ENCODE measurements at places on chromosomes 7 and 10. TPM values are rescaled to one million over a fixed set of nuclear protein-coding genes. Genes with fewer than 3 reads are reported as not detected.
A peak's percentile ranks its signal among the peaks of the same experiment; 100 is the strongest.

Gene ASZ1
- not detected for total RNA-seq

Gene HOXA4
- total RNA-seq: 0.97 TPM

Gene NDUFB8
- 356 TPM for total RNA-seq

Gene ASB15
- total RNA-seq: 34.3 TPM

Gene LRRC17
- total RNA-seq: 5.9 TPM

GRCh38 chr10:82680608-82681007 is 805.6 kb downstream of the NRG3 start:
- DNase-seq: no peak

DNA sequence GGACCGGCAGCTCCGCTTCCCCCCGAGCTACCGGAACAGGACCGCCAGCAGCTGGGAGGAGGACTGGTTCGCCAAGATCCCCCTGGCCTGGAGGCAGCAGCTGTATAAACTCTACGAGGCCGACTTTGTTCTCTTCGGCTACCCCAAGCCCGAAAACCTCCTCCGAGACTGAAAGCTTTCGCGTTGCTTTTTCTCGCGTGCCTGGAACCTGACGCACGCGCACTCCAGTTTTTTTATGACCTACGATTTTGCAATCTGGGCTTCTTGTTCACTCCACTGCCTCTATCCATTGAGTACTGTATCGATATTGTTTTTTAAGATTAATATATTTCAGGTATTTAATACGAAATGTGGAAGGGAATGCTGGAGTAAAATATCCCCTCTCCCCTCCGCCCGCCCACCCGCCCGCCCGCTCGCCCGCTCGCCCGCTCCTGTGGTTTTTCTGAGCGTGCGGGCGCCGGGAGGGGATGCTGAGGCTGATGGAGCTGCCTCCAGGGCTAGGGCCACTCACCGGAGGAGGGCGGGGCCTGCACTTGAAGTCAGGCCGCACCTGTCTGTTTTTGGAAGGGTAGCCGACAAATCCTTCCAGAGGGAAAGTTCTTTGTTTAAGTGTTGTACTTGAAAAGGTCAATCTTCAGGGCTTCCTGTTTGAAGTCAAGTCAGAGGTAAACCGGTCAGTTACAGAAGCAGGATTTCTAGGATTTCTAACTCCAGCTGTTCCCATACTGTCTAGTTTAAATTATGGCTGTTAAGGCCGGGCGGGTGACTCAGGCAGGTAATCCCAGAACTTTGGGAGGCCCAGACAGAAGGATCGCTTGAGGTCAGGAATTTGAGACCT is 30.5 kb downstream of the CHST12 start:
- DNase-seq: no peak

GRCh38 chr10:43353495-43354329 is 17.7 kb upstream of the FXYD4 start:
- no peak for DNase-seq

- DNase-seq: no peak
Measured at GRCh38 chr10:111511751-111512150, 434.9 kb downstream of the ADRA2A start.

- no peak for DNase-seq
Measured at GRCh38 chr10:37146443-37146842, 21.0 kb downstream of the ANKRD30A start.

GRCh38 chr10:119700321-119700954 is 25.4 kb upstream of the INPP5F start:
- DNase-seq: no peak

DNA sequence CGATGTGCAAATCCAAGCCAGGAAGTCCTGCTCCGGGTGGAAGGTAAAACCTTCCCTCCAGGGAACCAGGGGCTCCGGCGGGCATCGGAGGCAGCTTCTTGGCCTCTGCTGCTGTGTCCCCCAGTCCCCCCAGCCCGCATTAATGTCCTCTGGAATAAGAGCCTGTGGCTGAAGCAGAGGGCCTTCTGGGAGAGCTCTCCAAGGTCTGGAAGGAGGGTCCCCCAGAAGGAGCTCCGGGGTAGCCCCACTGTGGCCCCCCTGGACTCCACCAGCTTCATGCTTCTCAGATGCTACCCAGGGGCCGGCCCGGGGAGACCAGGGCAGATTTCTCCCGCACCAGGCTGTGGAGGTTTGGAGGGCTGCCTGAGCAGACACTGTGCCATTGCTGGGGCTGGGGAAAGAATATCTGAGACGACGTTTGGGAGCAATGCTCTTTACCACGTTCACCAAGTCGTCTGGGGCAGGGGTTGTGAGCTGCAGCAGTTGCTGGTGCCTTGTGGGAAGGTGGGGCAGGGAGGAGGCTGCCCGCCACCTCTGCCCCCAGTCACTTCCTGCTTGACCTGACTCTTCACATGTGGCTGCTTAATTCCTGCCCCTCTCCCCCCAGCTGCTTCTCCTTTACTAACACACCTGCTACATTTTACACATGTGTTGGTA is 8.3 kb downstream of the ZNF853 start:
- DNase-seq: no peak

GRCh38 chr7:17554341-17555015 is 256.0 kb downstream of the AHR start:
- DNase-seq: no peak

DNA sequence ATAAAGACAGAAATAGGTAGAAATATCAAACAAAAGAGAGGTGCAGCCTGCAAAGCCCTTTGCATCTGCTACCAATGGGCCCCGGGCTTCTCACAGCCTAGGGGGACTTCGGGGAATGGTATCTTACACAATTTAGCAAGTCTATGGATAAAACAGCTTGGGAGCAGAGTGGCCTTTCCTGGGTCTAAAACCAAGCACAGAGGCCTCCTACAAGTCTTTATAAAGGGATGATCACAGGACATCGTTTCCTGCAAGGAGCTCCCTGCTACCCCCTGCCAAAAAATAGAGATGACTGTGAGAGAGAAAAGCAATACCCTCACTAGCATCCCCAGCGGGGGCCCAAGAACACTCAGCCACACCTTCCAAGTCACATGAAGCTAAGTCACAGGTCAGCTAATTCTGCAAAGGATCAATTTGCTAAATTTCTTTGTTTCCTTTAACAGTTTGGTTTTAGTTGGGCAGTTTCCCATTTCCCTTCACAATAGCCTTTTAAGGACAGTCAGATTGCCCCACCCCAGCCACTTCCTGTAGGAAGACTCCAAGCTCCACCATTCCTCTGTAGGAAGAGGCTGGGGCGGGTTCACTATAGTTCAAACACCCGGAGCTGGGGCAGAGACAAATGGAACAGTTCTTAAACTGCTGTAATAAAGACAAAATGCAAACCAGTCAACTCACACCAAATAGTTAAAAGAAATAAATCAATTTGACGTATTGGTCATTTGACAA is 105.5 kb downstream of the SLIT1 start:
- no peak for DNase-seq

GRCh38 chr7:51731075-51731474 is 414.5 kb upstream of the COBL start:
- DNase-seq: no peak

DNA sequence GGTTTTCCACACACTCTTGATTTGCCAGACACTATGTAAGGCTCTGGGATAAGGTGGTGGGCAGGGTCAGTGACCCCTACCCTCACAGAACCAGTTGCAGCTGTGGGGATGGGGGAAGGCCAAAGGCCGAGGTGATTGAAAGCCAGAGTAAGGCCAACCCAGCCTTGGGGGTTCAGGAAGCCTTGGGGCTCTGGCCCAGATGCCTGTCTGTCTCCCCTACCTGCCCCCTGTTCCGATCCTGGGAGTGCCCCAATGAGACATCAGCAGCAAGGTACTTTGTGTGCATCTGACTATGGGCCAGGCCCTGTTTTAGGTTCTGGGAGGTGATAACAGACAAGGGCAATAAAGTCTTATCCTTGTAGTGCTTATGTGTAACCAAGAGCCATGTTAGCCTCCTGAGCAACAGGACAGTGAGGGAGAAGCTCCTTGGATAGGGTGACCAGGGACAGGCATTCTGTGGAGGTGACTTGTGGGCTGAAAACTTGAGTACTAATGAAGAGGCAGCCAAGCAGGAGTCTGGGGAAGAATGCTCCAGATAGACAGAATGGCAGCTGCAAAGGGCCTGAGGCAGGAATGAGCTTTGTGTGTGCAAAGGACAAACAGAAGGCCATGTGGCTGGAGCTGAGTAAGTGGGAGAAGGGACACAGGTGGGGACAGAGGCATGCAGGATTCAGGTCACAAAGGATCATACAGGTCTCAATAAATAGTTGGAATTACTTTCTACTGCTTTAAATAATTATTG is 35.4 kb downstream of the TSPAN14 start:
- DNase-seq: no peak

- DNase-seq: no peak
Measured at GRCh38 chr7:147586526-147586925, 1004.0 kb upstream of the C7orf33 start.

- DNase-seq: no peak
Measured at GRCh38 chr10:52353960-52354394, 39.9 kb downstream of the DKK1 start.

DNA sequence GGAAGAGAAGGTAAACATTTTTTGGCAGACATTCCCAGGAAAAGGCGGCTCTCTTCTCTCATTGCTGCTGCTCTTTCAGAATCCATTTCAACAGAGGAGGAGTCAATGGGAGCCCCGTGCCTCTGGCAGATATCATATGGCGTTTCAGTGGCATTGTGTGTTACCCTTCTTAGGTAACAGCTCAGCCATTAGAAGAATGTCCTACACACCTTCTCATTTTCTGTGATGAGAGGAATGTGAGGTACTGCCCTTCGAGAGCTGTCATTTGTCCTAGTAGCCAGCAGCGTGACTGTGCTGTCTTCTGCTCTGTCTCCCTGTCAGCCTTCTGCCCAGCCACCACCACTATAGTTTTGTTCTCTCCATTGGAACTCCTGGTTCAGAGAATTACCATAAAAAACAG is 102.4 kb downstream of the EGFR start:
- DNase-seq: no peak

DNA sequence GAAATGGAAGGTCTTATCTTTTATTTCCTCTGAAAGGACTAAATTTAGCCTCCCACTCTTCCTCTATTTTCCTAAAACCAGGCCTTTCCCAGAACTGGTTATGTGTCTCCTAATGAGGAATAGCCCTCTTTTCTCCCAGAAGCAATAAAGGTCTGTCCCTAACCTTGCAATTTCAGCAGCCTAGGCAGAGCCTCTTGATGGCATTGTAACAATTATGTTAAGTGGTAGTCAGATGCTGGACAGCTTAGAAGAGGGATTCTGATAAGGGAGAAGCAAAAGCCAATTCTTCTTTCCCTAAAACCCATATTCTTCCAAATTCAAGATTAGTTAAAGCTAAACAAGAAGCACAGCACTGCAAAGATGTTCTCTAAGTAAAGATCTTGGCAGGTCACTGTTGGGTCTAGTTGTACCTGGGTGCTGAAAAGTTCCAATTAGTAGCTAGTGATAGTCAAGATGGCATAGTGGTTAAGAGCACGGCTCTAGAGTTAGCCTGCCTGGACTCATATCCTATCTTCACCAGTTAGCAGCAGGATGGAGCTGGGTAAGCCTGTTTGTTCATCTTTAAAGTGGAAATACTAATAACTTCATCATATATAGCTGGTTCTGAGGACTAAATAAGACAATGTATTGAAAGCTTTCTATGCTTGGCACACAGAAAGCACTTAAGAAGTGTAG is 14.3 kb upstream of the KCNIP2 start:
- no peak for DNase-seq

GRCh38 chr10:13994932-13995331 is 335.8 kb downstream of the FRMD4A start:
- no peak for DNase-seq

- DNase-seq: peak; percentile 47
Measured at GRCh38 chr10:6145166-6145987, 56.5 kb downstream of the RBM17 start.
